ENCODE measurements at places on chromosomes 16 and 17.
A peak's percentile ranks its signal among the peaks of the same experiment; 100 is the strongest.

- DNase-seq = peak; percentile 79
These were observed 10.6 kb upstream of the TERF2 start for GRCh38 chr16:69396187-69397061.

- no peak for DNase-seq
These were observed 55.4 kb downstream of the CFDP1 start for GRCh38 chr16:75377729-75378386.

DNA sequence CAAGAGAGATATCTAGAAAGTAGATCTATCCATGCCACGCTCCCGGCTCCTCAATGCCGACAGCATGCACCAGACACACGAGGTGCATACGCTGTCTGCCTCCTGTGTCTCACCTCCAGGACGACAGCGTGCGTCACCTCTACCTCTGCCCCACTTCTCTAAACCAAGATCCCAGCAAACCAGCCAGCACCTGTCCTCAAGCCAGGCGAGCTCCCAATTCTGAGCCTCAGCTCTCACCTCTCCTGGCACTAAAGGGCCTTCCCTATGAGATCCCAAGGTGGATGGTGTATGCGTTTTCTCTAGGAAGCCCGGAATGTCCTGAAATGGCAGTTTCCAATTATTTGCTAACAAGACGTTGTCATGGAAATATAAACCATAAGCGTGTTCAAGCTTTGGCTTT is 36.2 kb upstream of the RCVRN start:
- DNase-seq = no peak

GRCh38 chr16:67432506-67432890 is 1.6 kb downstream of the HSD11B2 start:
- no peak for DNase-seq

- no peak for DNase-seq
These were observed 579 bp upstream of the LRRC59 start for GRCh38 chr17:50397919-50398285.

DNA sequence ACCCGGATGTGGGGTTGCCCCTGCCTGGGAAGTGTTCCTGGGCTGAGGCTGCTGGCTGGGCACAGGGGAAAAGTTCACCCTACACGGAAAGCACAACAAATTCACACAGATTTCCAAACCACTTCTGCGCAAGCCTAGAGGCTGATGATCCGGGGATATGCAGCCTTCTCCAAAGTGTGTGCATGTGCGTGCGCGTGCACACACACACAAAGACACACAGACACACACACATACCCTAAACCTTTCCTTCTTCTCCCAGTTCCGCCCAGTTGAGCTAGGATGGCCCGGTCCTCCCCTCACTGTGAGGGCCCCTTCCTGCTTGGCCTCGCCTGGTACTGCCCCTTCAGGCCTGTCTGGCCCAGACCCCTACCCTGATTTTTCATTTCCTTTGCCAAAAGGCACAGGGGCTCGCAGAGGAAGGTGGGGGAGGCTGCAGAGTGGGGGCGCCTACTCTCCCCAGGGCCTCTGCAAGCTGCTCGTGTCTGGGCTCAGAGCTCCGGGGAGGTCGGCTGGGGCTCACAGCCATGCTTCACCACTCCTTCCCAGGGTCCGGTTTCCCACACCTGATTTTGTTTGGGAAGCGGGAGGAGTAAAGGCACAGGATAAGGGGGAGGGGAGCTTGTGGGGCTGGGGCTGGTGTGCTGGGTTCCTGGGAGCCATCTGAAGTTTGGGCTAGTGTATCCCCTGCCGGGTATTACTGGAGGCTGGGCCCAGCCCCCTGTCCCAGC is 144.7 kb downstream of the ENGASE start:
- no peak for DNase-seq

DNA sequence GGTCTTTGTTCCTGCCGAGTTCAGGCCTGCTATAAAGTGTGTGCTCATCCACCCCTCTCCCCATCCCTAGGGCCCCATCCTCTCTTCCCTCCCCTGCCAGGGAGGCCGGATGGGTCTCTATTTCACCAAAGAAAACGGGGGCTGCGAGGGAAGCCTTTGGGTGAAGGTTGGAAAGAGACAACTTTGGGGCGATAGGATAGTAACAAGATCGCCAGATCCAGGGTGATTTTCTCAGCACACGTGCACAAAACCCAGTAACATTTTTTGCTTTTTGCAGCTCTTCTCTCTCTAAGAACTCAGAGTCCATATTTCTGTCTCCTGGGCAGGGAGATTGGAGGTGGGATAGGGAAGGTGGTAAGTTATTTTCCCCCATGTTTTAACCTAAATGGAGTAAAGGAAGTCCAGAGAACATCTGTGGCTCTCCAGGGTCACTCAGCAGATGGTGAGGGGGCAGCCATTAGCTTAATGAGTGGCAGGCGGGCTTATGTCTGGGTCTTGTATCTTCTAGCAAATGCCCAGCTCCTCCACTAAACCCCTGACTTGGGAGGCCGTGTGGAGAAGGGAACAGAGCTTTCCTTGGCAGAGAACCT is 6.9 kb downstream of the CCR7 start:
- no peak for DNase-seq

DNA sequence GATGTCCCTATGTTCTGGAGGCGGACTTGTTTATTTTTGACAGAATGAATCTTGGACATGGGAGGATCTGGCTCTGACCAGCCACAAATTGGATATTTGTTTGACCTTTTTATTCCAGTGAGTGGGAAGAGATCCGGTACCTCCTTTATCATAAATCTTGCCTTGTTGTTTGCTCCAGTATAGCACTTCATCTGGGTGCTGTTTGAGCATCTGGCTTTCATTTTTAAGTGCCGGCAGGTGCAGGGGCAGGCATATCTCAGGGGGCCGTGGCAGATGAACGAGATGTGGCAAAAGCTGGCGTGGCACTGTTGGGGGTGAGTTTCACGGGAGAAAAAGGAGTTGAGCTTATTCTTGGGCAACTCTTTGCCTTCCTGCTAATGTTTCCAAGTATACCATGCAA is 37.8 kb downstream of the MSI2 start:
- DNase-seq = no peak

- no peak for DNase-seq
These were observed 101.5 kb downstream of the SEC14L1 start for GRCh38 chr17:77242118-77242851.

DNA sequence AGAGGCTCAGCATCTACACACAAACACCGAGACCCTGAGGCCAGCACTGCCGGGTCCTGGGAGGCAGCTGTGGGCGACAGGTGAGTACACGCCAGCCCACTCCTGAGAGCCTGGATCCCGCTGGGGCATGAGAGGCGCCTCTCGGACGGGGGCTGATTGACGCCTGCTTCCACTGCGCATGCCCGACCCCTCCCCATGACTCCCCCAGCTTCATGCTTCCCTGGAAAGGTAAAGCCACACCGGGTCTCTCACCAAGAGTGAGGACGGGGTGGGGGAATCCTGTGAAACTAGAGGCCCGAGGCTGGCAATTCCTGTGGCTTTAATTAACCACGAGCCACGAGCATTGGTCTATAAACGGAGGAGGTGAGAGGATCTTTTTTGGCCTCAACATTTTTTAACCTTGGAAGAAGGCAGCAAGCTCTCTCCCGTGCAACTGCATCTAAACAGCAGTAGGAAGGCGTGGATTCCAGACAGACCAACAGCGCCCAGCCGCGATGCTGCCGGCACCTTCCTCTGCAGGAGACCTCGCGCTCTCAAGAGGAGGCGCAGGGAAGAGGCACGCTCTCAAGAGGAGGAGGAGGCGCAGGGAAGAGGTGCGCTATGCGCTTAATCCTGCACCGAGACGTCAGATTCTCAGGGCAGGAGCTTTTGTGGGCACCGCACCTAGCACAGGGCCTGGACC is 71.8 kb upstream of the METRNL start:
- no peak for DNase-seq

DNA sequence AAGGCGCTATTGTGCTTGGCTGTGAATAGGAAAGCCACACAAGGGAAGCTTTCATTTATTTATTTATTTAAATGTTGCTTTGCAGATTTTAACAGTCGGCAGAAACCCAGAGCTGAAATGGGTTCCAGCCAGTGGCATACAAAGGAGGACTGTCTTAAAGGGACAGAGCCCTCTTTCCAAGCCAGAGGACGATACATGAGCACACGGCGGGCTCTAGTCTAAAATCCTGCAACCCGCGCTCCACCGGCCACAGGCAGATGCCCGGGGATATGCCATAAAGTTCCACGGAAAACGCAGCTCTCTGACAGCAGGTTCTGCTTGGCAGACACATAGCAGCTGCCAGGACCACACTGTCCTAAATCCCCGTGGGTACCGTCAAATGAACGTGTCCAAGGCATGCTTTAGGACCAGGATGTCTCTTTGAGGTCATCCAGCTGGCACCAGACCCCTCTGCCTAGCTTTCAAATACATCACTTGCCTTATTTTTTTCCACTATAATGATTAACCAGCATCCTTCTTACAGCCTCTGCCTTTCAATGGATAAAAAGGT is 64.6 kb downstream of the CYTH1 start:
- DNase-seq = no peak

- DNase-seq = no peak
These were observed 12.9 kb downstream of the RPUSD1 start for GRCh38 chr16:775236-775796.

GRCh38 chr17:11944587-11944986 is 52.7 kb downstream of the ZNF18 start:
- no peak for DNase-seq

- DNase-seq = no peak
These were observed 216.4 kb upstream of the CIBAR2 start for GRCh38 chr16:85328676-85329058.

DNA sequence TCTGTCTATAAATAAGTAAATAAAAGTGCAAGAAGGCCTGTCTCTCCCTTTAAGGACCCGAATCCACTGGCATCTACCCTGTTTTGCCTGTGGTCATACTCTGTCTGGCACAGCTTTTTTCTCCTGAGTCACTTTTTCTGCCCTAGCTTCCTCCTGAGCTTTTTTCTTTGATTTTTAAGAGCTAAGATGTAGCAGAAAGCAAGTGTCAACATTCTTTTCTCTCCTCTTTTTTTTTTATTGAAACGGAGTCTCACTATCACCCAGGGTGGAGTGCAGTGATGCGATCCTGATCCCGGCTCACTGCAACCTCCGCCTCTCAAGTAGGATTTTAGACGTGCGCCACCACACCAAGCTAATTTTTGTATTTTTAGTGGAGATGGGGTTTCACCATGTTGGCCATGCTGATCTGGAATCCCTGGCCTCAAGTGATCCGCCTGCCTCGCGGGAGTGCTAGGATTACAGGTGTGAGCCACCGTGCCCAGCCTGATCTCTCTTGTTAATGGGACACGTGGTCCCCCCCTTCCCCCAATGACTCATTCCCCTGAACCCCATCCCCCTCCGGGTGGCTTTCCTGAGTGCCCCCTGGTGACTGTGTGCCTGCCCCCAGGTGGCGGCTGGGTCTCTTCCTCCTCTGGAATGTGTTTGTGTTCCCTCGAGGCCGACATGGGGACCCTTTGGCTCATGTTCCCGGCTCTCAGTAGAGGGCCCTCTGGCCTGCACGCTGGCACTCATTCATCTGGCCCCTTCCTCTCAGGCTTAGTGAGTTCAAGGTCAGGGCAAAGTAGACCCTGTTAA is 14.2 kb downstream of the C16orf90 start:
- DNase-seq = no peak

DNA sequence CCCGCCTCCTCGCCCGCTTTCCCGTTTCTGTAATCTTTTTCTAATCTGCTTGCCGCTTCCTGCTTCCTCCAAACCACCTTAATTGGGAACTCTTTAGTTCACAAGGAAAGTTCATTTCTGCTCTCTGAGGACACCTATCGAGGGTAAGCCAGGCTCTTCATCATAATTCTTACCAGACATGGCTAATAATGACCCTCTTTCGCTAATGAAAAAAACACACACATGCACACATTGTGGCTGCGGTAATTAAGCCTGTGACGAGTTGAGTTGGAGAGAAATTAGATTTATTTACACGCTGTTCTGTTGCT is 100.6 kb downstream of the ZNF423 start:
- no peak for DNase-seq

GRCh38 chr17:44935116-44935515 is 12.5 kb downstream of the KIF18B start:
- DNase-seq = no peak

- no peak for DNase-seq
These were observed 270.8 kb downstream of the CBLN1 start for GRCh38 chr16:49010879-49011278.

- no peak for DNase-seq
These were observed 47.8 kb upstream of the NUFIP2 start for GRCh38 chr17:29341726-29342125.

DNA sequence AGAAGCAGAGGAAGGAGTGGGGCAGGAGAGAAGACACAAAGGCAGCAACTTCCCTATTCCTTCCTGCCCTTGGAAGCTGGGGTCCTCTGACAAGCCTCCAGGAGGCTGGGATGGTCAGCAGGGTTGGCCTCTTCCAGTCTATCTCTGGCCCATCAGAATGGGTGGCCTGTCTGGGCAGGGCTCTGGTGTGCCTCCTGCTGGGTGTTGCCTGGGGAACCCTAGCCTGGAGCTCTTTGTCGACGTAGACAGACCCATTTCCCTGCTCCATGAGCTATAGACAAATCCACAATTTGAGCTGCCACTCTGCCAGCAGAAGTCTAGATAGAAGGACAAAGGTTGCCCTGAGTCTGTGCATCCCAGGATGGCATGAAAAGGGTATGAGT is 11.4 kb downstream of the IGFBP4 start:
- no peak for DNase-seq
